ENCODE measurements at places on chromosomes 11 and 22. TPM values are rescaled to one million over a fixed set of nuclear protein-coding genes. Genes with fewer than 3 reads are reported as not detected.

- DNase-seq = no peak
Observed at GRCh38 chr11:115167456-115167855, 336.8 kb downstream of the CADM1 start.

- no peak for DNase-seq
Observed at GRCh38 chr11:98227278-98227677, 793.5 kb upstream of the CNTN5 start.

DNA sequence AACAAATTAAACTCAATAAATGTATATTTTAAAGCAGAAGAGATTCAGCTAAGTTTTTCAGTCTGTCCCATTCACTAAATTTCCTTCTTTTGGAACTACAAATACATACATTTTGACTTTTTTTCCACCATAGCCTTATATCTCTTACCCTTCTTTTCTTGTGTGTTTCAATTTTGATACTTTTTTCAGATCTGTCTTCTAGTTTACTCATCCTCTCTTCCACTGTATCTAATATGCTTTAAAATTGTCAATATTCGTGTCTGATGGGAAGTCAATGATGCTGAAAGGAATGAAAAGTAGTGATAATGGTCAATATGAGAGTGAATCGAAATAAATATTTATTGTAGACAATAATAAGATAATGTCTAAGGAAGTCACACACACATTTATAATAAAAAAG is 332.3 kb upstream of the KIRREL3 start:
- DNase-seq = no peak

The HRAS gene
- total RNA-seq = 31.7 TPM

The OR6T1 gene
- not detected for total RNA-seq

The ZPR1 gene
- total RNA-seq = 16.8 TPM

The SELENOO gene
- total RNA-seq = 18.0 TPM
